ENCODE measurements at places on chromosomes 7 and 10.

- DNase-seq: no peak
Observed at GRCh38 chr10:33783078-33783477, 448.6 kb upstream of the NRP1 start.

GRCh38 chr10:49384268-49384953 is 11.5 kb downstream of the DRGX start:
- no peak for DNase-seq

GRCh38 chr10:24384954-24385353 is 176.0 kb downstream of the KIAA1217 start:
- DNase-seq: no peak

- no peak for DNase-seq
Observed at GRCh38 chr10:131048606-131049005, 262.9 kb downstream of the TCERG1L start.

GRCh38 chr10:112955582-112956421 is 5.8 kb downstream of the TCF7L2 start:
- DNase-seq: no peak

GRCh38 chr7:150453181-150453580 is 2.8 kb downstream of the GIMAP8 start:
- DNase-seq: no peak

DNA sequence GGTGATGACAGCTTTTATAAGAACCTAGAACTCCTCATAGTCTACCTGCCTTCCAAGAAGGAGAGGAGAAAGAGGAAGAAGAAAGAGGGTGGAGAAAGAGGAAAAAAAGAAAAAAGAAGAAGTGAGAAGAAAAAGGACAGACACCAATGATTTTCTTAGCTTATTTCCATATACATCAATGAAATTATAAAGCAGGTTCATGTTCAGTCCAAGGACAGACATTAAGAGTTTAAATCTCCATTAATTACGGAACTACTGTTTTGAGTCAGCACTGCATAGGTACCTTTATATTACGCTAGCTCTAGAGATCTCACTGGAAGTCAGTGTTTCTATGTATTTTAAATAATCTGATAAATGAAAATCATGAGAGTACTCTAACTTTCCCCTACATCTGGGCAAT is 309.0 kb upstream of the HGF start:
- no peak for DNase-seq

DNA sequence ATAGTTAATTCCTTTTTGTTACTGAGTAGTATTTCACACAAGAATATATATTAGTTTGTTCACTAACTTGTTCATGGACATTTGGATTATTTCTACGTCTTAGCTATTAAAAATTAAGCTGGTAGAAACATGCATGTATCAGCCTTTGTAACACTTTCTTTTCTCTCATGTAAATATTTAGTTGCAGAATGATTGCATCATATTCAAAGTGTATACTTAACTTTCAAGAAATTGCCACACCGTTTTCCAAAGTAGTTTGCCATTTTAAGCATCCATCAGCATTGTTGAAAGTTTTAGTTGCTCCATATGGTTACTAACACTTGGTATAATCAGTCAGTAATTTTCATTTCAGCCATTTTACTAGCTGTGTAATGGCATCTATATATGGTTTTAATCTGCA is 666.9 kb downstream of the NXPH1 start:
- no peak for DNase-seq

GRCh38 chr7:151769188-151769821 is 107.6 kb downstream of the PRKAG2 start:
- no peak for DNase-seq

DNA sequence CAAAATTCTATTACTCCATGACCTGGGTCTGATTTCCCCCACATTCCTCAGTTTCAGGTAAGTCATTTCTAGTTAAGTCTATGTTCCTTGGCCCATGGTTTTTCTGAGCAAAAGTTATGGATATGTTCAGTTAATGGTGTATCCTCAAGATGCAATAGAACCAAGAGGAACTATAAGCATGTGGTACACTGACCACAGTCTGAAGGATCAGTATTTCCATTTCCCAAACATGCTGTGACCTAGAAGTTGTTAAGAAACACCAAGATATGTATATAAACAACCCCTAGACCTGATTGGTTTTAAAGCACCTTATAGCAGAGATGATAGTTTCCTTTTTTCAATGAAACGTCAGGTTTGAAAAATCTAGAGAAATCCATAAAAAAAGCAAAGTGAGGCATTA is 94.2 kb upstream of the ABCB5 start:
- DNase-seq: no peak

DNA sequence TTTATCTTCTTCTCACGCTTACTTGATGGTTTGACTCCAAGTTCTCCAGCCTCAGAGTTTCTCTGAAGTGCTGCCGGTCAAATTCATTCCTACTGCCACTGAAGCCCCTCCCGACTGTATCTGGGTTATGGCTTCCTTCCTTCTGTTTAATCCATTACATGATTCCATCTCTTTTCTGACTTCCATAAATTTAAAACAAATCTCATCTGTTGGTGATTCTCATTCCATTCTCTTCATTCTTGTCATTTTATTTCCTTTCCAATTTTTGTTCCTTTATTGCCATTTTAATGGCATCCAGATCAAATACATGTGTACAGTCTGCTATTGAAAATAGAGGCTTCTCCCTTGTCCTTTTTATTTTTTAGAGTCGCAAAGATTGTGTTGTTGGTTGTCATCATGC is 25.4 kb upstream of the HIBADH start:
- no peak for DNase-seq

DNA sequence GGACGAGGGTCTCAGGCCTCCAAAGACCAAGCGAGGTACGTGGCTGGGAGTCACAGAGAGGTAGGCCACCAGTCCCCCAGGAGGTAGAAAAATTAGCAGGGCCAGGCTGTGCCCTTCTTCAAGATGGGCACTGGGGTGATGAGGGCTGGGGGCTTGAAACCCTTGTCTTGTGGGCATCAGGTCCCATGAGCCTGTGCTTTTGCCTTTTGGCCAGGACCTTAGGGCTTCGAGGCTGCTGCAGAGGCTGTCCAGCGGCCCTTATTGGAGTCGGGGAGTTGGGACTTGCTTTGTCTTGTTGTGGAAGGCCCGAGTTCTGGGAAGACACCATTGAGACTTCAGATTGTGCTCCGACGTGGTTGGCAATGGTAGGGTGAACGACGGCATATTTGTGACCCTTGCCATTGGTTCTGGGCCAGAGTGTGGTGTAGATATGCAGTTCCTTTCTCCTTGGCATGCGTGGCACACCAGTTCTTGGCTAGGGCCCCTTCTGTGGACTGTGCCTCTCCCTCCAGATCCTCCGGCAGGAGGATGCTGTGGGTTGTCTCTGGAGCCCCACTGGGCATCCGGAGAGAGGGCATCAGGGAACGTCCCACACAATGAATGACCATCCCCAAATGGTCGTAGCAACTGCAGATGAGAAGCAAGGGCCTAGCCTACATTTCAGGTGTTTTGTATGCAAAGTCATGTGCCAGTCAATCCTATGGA is 931 bp downstream of the SH2D4B start:
- DNase-seq: no peak

DNA sequence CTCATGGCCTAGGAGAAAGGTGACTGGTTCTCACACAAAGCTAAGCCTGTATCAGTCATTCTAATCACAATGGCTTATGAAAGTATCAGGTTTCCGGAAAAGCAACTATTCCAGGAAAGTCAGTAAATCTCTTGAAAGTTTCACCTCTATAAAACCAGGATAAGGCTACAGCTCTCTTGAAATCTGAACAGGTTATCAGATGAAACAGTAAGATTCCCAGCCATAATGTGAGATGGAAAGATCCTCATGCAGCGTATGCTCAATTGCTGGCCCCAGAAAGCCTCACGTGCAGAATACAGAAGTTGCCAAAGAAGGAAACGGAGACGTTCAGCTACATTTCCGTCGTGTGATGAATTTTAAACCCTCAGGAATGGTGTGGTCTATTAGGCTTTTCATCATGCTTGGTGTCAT is 90.0 kb downstream of the PFKFB3 start:
- no peak for DNase-seq

GRCh38 chr7:135748770-135749169 is at the start of gene FAM180A:
FAM180A (minus strand) TSS chr7:135748813; CDS start chr7:135748580, 233 bp downstream.
- no peak for DNase-seq

- DNase-seq: no peak
Observed at GRCh38 chr10:504806-505205, 184.7 kb downstream of the DIP2C start.

DNA sequence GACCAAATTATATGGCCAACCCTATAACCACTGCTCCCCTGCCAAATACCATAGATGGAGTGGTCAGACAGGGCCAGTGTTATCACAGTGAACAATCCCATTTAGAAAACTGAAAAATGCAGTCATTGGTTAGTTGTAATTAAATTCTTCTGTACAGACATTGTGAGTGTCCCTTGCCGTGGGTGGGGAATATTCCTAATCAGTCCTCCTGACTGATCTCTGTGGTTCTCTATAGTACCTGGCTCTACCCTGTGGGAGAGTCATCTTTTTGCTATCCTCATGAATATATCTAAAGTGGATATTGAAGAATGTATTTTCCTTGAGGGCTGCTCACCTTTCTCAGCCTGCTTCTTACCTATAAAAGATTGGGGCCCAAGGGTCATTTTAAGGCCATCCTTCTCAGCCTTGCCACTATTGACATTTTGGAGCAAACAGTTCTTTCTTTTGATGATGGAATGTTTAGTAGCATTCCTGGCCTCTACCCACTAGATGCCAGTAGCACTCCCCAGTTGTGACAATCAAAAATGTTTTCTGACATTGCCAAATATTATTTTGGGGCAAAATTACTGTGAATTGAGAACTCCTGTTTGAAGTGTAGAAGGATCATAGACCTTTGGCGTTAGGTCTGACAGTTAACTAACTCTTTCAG is 110.2 kb downstream of the MAPK8 start:
- DNase-seq: no peak

GRCh38 chr10:17742918-17743317 is 9.1 kb upstream of the TMEM236 start:
- DNase-seq: peak; percentile 35

DNA sequence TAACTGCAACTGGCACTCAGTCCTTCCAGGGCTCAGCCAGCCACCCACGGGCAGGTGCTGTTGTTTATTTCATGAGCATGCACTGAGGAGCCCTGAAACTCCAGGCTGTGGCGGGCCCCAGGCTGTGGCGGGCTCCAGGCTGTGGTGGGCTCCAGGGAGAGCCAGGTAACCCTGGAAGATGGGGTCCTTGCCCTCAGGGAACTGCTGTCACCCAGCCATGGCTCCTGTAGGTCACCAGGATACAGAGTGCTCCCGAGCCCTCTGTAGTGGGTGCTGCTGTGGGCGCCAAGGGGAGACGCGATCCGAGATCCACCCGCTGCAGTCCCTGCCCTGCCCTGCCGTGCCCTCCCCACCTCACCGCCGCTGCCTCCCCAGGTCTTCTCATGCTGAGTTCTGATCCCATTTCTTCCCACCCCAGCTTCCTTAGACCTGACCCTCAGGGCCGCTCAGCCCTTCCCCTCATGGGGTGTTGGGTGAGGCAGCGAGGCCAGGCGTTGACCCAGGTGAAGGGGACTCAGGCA is 29.6 kb downstream of the LRRC27 start:
- DNase-seq: no peak

DNA sequence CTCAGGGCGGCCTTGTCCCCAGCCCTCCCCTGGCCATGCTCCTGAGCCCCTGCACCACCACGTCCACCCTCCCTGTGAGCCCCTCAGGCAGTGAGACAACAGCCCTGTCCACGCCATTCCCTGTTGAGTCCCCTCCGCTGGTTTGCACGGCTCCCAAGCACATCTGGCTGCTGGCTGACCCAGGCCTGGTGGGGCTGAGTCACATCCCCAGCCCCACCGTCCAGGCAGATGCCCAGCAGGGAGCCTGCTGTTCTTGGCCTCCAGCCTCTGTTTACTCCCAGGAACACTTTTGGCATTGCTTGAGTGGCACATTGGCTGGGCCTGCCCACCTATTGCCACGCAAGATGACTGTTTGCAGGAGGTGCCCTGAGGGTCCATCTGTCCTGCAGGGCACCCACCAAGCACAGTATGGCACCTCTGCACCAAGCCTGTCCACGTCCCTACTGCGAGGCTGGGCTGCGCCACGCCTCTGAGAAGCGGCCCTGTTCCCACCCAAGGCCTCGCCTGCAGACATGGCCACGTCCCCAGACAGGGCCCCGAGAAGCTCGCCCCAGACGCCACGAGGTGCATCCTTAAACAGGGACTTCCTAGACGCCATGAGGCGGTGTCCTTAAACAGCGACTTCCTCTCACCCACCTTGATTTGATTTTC is 48.4 kb upstream of the INPP5A start:
- DNase-seq: no peak

DNA sequence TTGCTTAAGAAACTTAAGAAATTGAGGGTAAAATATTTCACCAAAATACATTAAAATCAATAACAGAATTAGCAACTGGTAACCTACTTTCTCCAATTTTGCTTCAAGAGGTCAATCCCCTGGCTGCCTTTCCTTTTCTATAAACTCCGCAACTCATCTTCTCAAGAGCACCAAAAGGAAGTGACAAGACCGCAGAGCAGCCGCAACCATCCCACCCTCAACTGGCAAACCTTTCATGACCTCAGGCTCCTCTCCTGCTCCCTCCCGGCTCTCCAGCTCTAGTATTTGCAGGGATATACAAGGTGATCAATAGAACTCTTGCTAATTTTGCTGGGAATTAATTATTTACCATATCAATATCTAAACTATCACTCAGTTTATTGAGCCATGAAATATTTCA is 88.9 kb downstream of the ATE1 start:
- no peak for DNase-seq

DNA sequence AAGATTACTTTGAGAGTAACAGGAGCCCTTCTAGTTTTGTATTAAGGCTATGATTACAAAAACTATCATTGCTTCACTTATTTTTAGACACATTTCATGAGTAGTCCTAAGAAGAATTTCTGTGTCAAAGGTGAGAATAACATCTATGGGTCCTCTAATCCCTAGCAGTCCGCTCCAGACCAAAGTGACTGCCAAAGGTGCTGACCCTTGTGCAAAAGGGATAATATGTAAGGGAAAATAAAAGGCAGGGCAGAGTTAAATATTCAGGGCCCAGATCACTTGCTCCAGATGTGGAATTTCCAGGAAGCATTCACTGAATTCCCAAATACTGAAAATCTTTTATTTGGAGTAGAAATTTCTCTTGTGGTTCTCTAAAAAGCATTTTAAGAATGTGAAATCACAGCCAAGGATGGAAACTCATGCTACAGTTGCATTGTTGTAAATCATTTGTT is 29.3 kb downstream of the RHOBTB1 start:
- no peak for DNase-seq

- no peak for DNase-seq
Observed at GRCh38 chr7:74372511-74373111, 81.1 kb upstream of the GTF2IRD1 start.

GRCh38 chr10:13018171-13018570 is 16.7 kb upstream of the CCDC3 start:
- DNase-seq: no peak

GRCh38 chr7:150737265-150738055 is at the start of gene GIMAP5:
GIMAP5 (plus strand) TSS chr7:150737418; CDS start chr7:150740885, 3,467 bp downstream.
- DNase-seq: no peak

DNA sequence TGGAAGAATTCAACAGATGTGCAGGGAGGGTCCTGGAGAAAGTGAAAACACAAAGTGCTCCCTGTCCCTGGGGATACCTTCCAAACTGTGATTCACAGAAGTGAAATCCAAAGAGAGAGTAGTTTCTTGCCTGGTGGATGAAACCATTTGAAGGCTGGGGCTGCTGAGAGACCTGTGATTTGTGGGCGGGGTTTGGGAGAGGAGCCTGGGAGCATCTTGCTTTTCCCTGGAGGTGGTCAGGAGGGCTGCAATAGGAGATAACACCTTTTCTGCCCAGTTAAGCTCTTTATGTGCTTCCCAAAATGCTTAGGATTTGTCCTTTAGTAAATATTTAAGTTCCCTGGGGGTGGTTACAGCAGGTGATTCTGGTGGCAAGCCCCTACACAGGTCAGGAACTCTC is 105.3 kb upstream of the TPK1 start:
- no peak for DNase-seq
